ENCODE measurements at places on chromosomes 7 and 10.

- DNase-seq, result no peak
Observed at GRCh38 chr10:17729630-17730029, 22.4 kb upstream of the TMEM236 start.

DNA sequence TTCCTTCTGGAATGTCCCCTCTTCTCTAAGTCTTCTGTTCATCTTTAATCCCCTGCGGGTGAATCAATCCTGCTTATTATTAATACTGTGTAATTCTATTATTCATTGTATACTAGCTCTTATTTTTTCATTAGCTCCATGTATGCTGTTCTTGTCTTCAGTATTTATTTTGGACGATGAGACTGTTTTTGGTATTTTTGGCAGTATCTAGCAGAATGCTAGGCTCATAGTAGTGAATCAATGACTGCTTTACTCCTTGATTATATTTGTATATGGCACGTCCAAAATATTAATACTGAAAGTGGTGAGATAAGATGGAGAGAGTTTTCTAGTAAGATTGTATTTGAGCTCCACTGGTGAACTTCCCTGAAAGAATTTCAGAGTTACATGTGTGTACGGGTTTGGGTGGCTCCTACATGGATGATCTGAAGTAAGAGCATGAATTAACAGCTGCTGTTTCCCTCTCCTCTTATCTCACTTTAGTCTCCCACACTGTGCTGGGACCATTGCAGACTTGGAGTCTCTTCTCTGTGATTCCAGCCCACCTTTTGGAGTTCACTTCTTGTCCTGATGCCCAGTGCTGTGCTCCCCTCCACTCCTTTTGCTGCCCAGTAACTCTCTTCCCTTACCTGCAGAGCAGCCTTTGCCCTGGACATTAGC lies 226.0 kb downstream of the CDK14 start:
- no peak for DNase-seq

GRCh38 chr7:54839575-54840213 lies 80.7 kb upstream of the SEC61G start:
- no peak for DNase-seq

DNA sequence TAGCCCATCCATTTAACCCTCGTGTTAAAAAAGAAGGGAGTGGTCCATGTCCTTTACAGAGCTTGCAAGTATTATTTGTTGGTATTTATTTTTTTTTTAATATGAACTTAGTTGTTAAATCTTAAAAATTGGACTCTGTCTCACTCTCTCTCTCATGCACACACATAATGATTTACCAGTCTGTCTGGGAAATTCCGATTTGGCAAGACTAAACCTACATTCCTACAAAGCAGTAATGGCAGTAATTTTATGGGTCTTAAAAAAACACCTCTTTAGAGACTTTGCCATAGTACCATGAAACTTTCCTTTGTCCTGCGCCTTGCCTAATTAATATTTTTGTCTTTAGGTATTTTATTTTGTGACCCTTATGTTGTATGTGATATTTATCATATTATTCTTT lies 239.5 kb upstream of the PPP1R3A start:
- no peak for DNase-seq

GRCh38 chr7:152699079-152699478 lies 23.1 kb upstream of the XRCC2 start:
- no peak for DNase-seq
